ENCODE measurements at places on chromosomes 3 and 15.

GRCh38 chr3:5304789-5305683, 117.5 kb downstream of the EDEM1 start:
- no peak for DNase-seq

- no peak for DNase-seq
These were observed 6.5 kb downstream of the CPEB1 start for GRCh38 chr15:82640672-82641071.

DNA sequence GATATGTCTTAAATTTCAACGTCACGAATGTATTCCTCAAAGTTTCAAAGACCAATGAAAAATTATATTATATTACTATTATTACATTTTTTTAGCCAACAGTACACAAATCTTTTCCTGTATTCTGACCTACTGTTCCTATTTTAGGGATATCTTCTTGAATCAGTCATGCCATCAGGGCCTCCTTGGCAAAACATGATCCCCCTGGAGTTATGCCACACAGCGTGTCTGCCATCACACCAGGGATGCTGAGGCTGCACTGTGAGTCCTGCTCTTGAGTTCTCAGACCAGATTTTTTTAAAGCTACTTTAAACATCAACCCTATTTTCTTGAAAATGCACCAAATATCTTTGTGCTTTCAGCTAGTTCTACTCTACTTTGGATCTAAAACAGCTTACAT, 425.9 kb upstream of the ZNF385D start:
- no peak for DNase-seq

DNA sequence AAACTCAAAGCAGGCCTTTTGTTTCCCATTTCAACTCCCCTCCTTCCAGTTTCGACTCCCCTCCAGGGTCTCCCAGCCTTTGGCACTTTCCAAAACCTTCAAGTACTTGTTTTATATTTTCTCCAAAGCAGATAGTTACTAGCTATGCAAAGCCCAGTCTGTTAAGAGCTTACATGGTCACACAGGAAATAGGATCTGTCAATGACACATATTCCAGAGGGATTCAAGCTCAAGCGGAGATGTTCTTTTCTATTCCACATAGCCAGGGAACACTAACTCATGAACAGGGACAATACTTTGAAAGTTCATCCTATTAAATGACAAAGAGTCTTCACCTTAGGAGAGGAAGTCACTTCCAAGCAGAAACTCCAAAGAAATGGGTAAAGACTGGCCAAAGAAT, 18.6 kb downstream of the SUCLG2 start:
- no peak for DNase-seq

- DNase-seq: no peak
These were observed 740.4 kb downstream of the TUSC7 start for GRCh38 chr3:117450026-117450425.

DNA sequence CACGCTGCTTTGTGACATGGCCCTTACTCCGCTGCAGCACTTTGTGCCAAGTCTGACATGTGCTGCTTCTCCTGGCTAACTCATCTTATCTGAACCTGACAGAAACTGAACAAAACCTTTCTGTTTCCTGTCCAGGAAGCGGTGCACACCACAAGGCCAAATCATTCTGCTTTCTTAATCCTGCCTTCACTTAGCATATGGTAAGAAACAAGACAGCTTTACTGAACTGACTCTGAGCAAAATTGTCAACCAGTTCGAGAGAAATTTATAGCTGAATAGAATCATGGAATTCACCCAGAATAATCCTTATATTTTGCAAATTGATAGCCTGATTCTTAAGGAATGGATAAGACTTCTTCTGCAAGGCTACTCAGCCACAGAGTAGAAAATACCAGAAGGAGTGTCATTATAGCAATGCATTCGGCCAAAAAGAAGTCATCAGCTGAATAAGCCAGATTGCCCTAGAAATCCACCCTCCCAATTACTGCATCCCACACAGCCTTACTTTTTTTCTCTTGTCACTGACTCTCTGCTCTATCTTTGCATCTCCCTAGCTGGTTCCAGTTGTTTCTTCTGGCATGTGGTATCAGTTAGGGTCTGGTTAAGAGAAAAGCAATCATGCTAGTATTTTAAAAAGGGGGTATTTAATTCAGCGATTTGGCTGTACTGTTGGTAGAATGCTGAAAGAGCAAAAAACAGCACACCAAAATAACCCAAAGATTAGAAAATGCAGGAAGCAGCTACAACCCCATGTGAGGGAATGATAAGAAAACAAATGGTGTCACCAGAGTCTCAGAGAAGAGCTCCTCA, 41.6 kb upstream of the STRIT1 start:
- no peak for DNase-seq

GRCh38 chr3:11162401-11163345, 8.4 kb downstream of the HRH1 start:
- DNase-seq: no peak

GRCh38 chr15:64010719-64011118, 35.6 kb downstream of the DAPK2 start:
- DNase-seq: peak; percentile 60

- DNase-seq: peak; percentile 49
These were observed 72.6 kb downstream of the MYO1E start for GRCh38 chr15:59299929-59300617.

DNA sequence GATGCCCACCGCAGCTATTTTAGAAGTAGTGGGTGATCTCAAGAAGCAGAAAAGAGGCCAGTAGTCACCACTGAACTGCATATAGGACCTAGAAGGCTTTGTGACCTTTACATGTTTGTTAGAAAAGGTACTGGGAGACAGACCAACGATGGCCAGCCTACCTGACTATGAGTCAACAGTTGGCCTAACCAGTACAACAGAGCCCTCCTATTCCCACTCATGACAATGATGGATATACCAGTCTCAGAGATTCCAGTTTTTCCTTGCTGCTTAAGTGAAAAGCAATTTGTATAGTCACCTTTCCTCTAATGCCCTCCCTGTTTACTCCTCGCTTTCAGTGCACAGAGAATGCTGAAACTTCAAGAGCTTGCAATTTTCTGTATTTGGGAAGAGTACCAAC, 86.6 kb upstream of the PPIB start:
- no peak for DNase-seq

GRCh38 chr15:58473724-58474123, 41.9 kb downstream of the LIPC start:
- no peak for DNase-seq

- no peak for DNase-seq
These were observed 13.2 kb downstream of the DPH3 start for GRCh38 chr3:16251316-16252085.
